GM23338 (cell line): ENCODE measurements at places on chromosomes 1 and 21. TPM values are rescaled to one million over a fixed set of nuclear protein-coding genes. Genes with fewer than 3 reads are reported as not detected.

EXTL2 gene
- 45.4 and 68.9 TPM in 2 replicates for total RNA-seq

CYP4Z1 gene
- not detected in 2 replicates for total RNA-seq

OR2T35 gene
- total RNA-seq = not detected in 2 replicates

CTTNBP2NL gene
- 13.3 and 18.5 TPM in 2 replicates for total RNA-seq

UBE2U gene
- not detected in 2 replicates for total RNA-seq

CD5L gene
- not detected in 2 replicates for total RNA-seq

IVL gene
- not detected in 2 replicates for total RNA-seq

CLEC20A gene
- not detected in 2 replicates for total RNA-seq

OR2L5 gene
- total RNA-seq = not detected in 2 replicates

ANKRD34A gene
- 0.35 and 2.2 TPM in 2 replicates for total RNA-seq

GUK1 gene
- total RNA-seq = 84.0 and 87.5 TPM in 2 replicates

SH2D1B gene
- not detected in 2 replicates for total RNA-seq

LRRC38 gene
- total RNA-seq = 0.17 TPM in 1 of 2 replicates, not detected in the other

- no peak for DNase-seq
Observed at GRCh38 chr1:152761609-152762213, 3.9 kb downstream of the KPRP start.

- DNase-seq = no peak
Observed at GRCh38 chr1:179178950-179179349, 50.5 kb downstream of the ABL2 start.

DNA sequence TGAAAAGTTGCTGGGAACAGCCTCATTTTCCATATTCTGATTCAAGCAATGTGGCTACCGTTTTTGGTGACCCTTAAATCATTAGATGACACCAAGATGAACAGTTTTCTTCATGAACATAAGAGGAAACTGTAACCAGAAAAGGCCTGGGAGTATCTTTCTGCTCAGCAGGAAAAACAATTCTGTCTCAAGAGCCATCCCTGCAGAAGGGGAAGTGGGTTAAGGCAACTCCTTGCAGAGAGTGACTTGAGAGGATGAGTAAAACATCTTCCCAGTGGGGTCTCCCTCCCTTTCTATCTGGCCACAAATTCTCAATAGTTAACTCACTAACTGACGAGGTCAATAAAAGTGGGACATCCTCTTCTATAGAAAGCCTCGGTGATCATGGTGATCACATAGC is 187.6 kb upstream of the NRIP1 start:
- no peak for DNase-seq

GRCh38 chr1:117174851-117175250 is 35.9 kb downstream of the VTCN1 start:
- DNase-seq = peak; percentile 74

DNA sequence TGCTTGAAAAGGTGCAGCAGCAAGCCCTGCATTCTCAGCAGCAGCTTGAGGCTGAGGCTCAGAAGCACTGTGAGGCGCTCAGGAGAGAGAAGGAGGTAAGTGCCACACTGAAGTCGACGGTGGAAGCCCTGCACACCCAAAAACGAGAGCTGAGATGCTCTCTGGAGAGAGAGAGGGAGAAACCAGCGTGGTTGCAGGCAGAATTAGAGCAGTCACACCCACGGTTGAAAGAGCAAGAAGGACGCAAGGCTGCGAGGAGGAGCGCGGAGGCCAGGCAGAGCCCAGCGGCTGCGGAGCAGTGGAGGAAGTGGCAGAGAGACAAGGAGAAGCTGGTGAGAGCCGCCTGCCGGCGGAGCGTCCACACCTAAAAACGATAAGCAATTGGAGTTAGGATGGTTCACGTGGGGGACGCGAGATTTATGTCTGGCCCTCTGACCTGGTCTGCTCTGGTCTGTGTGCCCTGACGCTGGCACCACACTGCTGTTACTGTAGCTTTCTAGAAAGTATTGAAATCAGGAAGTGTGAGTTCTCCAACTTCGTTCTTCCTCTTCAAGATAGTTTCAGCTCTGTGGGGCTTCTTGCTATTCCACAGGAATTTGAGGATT is 26.7 kb upstream of the DIP2A start:
- no peak for DNase-seq

DNA sequence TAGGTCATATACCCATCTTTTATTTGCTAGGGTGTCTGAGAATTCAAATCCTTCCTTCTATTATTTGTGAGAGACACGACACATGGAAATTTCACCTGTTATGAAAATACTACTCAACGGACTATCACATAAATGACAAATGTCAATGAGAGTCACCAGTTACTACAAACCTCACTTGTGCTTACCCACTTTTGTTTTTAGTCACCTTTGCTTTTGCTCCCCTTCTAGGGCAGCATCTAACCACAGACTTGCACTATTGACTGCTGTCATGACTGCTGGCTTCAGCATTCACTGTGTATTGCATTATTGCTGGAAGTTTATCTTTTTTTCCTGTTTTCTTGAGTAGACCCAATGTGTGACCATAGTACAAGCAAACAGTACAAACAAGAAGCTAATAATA is 1048.0 kb downstream of the PLA2G4A start:
- DNase-seq = no peak

- DNase-seq = no peak
Observed at GRCh38 chr1:108824051-108824450, 32.8 kb downstream of the AKNAD1 start.

- DNase-seq = no peak
Observed at GRCh38 chr1:41499591-41499990, 15.1 kb upstream of the EDN2 start.

GRCh38 chr1:84940481-84940880 is 47.5 kb upstream of the LPAR3 start:
- DNase-seq = no peak

- DNase-seq = peak; percentile 73
Observed at GRCh38 chr1:42740851-42741580, 980 bp upstream of the CLDN19 start.

DNA sequence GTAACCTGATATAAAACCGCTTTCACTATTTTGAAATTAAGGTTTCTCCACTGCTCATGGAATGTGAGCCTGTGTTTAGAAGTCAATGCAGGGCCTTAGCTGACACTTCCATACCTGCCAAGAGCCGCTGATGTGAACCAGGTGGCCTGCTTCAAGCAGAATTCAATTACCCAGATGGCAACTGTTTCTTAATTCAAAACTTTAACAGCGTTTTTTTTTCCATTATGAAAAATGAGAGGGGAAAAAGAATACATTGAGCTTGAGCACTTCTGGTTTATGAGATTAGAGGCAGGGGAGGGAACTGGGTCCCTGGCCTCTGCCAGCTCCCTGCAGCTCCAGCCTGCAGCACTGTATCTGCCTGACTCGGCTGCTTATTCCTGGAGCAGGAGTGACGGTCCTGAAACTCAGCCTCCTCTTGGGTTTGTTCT is 7.7 kb upstream of the ATP1A1 start:
- DNase-seq = no peak

- DNase-seq = no peak
Observed at GRCh38 chr1:96559181-96559580, 162.4 kb upstream of the PTBP2 start.

DNA sequence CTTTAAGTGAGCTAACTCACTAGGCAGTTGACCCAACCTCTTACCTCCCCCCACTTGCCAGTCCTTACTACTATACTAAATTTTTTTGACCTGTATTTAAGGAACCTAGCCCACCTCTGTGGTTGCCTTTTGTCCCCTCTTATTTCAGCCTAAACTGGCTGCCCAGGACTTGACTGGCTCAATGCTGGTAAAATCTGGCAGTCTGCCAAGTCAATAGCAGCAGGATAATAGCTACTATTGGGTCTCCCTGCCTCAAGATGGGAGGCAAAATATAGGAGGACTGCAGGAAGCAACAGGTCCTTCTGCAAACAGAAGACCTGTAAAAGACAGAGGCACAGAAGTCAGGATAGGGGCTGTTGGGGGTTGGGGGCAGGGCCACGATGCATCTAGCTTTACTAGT is 144.2 kb upstream of the POGK start:
- no peak for DNase-seq

DNA sequence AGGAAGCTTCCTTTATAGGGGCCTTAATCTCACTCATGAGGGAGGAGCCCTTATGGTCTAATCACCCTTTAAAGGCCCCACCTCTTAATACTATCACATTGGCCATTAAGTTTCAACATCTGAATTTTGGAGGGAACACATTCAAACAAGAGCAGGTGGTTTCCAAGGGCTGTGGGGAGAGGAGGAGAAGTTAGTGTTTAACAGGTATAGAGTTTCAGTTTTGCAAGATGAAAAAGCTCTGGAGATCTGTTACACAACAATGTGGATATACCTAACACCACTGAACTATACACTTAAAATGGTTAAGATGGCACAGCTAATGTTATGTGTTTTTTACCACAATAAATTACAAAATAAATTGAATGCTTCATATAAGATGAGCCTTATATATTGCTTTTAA is 113.4 kb upstream of the DNAH14 start:
- no peak for DNase-seq

GRCh38 chr1:215833941-215834729 is 267.0 kb downstream of the KCTD3 start:
- DNase-seq = peak; percentile 4

DNA sequence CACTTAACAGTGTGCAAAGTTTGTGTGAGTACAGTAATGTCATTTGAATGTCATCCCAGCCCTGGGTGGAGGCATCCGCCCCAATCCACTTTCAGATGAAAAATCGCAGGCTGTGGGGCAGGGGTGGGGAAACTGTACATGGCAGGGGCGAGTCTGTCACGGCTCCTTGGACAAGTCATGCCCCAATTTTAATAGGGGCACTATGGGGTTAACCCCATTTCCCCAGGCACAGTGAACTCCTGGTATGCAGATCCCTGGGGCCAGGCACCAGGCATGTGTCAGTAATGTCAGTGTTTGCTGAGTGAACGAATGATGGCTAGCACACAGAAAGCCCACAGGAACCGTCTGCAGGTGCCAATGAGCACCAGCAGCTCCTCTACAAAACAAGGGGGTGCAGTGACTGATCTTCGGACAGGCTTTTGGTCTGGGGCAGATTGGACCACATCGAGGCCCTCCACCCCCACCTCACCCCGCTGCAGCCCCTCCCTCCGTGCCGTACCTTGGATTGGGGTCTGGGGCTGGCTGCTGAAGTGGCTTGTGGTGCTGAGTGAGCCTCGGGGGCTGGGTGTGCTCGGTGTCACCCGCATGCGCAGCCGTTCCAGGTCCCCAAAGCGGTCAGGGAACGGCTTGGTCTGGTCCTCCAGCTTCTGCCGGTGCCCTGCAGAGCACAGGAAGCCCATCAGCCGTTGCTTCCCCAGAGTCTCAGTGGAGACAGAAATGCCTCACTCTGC is 23.2 kb downstream of the RUNX3 start:
- DNase-seq = no peak

- no peak for DNase-seq
Observed at GRCh38 chr1:88650676-88651418, 33.2 kb upstream of the PKN2 start.

DNA sequence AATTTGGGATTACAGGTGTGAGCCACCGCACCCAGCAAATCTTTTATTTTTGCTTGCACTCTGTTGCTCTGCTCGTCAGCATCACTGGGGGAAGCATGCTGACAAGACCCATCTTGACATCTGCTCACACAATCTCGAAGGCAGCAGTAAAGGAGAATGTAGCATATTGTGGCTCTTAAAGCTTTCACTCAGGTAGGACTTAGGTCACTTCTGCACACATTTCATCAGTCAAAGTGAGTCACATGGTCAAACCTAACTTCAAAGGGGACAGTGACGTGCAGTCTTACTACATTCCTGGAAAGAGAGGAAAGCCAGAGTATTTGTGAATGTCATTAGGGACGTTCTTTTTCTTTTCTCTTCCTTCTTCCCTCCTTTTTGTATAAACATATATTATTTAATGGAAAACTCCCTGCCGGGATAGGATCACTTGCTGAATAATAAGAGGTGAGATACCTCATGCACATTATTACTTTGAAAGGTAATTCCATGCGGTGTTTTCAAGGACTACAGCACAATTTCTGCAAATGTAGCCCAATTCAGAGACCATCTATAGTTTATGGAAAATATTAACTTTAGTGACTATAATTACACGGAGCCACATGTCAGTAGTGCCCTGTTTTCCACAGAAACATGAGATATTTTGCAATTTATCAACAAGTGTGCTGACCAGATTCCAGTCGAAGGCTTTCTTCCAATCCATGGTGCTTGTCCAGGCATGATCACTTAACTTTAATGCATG is 19.3 kb upstream of the ACBD6 start:
- DNase-seq = peak; percentile 49

- DNase-seq = no peak
Observed at GRCh38 chr1:178607718-178608408, 95.0 kb downstream of the TEX35 start.
